ENCODE measurements at places on chromosomes 12 and 14. TPM values are rescaled to one million over a fixed set of nuclear protein-coding genes. Genes with fewer than 3 reads are reported as not detected.
A peak's percentile ranks its signal among the peaks of the same experiment; 100 is the strongest.

Gene ITGB7
- 2.4 TPM for total RNA-seq

- peak overlapping the region; percentile 86 for H3K27ac ChIP-seq
- peaks cover 47% of the 10 kb centered on the region for H3K4me1 ChIP-seq
- H3K4me3 ChIP-seq, result no peak overlapping the region
- no peaks in the 10 kb centered on the region for H3K27me3 ChIP-seq
- DNase-seq, result peak; percentile 86
Observed at GRCh38 chr12:57148469-57149244, 1.2 kb upstream of the LRP1-AS start.

Gene EAPP
- 68.8 TPM for total RNA-seq

DNA sequence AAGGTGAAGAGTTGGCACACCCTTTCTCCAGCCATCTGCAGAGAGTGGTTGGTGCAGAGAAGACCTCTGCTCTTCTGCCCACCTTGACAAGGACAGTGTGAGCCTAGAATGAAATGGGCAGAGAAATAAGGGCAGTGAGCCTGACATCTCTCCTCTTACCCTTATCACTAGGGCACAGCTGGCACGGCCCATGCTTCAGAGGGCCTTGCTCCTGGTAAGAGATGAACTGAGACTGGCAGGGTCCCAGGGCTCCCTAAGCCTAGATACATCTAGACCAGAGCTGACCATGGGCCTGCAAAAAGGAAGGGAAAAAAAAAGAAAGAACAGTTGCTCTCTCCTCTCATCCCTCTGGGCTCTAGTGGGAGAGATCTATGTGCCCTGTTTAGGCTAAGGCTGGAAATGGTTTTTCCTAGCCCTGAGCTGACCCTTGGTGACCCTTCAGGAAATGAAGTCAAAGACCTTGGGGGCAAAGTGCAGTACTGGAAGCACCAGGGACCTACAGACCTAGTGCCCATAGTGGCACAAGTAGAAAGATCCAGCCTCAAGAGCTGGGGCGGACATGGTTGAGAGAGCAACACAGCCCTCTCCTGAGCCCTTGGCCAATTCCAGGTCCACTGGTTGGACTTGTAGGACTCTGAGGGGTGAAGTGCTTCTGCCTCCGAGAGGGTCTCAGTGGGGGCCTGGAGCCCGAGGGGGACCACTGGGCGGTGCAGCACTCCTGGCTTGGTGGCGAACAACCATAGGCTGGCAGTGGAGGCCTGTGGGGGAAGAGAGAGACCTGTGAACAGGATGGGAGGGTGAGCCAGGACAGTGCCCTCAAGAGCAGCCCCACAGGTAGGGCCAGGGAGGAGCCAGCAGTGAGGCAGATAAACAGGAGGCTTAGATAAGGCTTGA, 22.0 kb downstream of the PRPF40B start:
- H3K4me1 ChIP-seq, result no peaks in the 10 kb centered on the region
- H3K27me3 ChIP-seq, result no peaks in the 10 kb centered on the region
- H3K36me3 ChIP-seq, result no peaks in the 10 kb centered on the region
- no peak overlapping the region for H3K4me3 ChIP-seq
- no peak overlapping the region for H3K27ac ChIP-seq

GRCh38 chr14:96030108-96030760, 8.9 kb upstream of the C14orf132 start:
- H3K27me3 ChIP-seq, result no peaks in the 10 kb centered on the region
- H3K27ac ChIP-seq, result no peak overlapping the region
- DNase-seq, result no peak

- no peaks in the 10 kb centered on the region for H3K4me1 ChIP-seq
- no peak overlapping the region for H3K4me3 ChIP-seq
- no peaks in the 10 kb centered on the region for H3K27me3 ChIP-seq
- no peaks in the 10 kb centered on the region for H3K36me3 ChIP-seq
Observed at GRCh38 chr14:61374284-61374683, 52.9 kb downstream of the PRKCH start.

Gene SYT10
- 2.1 TPM for total RNA-seq

Gene GALNT16
- 35.9 TPM for total RNA-seq

DNA sequence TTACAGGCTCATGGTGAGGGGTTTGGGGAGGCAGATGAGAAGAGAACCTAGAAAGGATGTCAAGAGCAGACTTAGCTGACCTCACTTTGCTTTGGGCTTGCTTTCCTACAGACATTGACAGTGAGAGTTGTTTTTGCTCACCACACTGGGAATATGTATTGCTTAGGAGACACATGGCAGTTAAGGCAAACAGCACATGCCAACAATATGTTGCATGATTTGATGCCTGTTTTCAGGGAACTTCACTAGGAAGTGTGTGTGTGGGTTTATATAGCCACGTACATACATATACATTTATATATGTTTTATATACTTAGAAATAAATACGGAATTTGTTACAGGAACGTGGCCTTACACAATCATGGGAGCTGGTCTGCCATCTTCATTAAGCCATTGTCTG, 346.1 kb downstream of the RGS6 start:
- no peak for DNase-seq
- no peak overlapping the region for H3K27ac ChIP-seq
- H3K27me3 ChIP-seq, result no peaks in the 10 kb centered on the region
- H3K4me3 ChIP-seq, result no peak overlapping the region

Gene PLCZ1
- not detected for total RNA-seq

GRCh38 chr14:81991998-81992397, 458.3 kb upstream of the SEL1L start:
- no peaks in the 10 kb centered on the region for H3K4me1 ChIP-seq
- H3K36me3 ChIP-seq, result no peaks in the 10 kb centered on the region
- no peak overlapping the region for H3K4me3 ChIP-seq

GRCh38 chr14:76612654-76613053, 148.6 kb upstream of the VASH1 start:
- no peak for DNase-seq
- H3K4me1 ChIP-seq, result no peaks in the 10 kb centered on the region
- H3K36me3 ChIP-seq, result no peaks in the 10 kb centered on the region
- H3K27ac ChIP-seq, result no peak overlapping the region
- no peak overlapping the region for H3K4me3 ChIP-seq

GRCh38 chr12:77308056-77308455, 242.7 kb upstream of the E2F7 start:
- no peaks in the 10 kb centered on the region for H3K36me3 ChIP-seq
- H3K4me1 ChIP-seq, result no peaks in the 10 kb centered on the region

DNA sequence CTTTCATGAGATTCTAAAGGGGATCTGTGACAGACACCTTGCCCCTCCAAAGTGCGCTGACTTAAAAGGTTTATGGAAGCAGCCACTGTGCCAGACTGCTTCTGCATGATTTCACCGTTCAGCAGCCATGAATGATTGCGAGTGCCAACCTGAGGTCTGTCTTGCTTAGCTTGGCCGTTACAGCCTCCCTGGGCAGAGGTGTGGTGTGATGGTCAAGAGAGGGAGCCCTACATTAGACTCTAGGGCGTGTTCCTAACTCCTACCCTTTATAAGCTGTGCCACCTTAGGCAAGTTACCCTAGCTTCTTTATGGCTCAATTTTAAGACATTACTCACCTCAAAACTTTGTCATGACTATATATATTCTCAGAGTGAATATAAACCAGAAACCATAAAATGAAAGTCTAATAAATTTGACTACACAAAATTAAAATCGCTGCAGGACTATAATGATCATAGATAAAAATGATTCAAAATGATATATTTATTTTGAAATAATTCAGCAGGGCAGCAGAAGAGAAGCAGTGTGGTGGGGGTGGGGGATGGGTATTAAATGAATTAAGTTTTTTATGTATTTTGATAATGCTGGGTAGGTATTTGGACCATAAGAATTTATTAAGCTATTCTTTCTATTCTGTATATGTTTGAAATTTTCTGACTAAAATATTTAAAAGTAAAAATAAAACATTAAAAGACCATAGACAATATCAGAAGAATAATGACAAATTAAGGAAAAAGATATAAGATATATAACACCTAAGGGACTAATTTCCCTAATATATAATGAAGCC, 47.7 kb upstream of the MBIP start:
- no peaks in the 10 kb centered on the region for H3K4me1 ChIP-seq
- no peaks in the 10 kb centered on the region for H3K36me3 ChIP-seq
- DNase-seq, result no peak

GRCh38 chr12:108468196-108468968, 46.7 kb upstream of the FICD start:
- no peak overlapping the region for H3K27ac ChIP-seq
- no peaks in the 10 kb centered on the region for H3K27me3 ChIP-seq
- DNase-seq, result no peak
- no peak overlapping the region for H3K4me3 ChIP-seq
- H3K36me3 ChIP-seq, result no peaks in the 10 kb centered on the region
- no peaks in the 10 kb centered on the region for H3K4me1 ChIP-seq

GRCh38 chr12:29163146-29163545, 14.1 kb downstream of the FAR2 start:
- no peaks in the 10 kb centered on the region for H3K36me3 ChIP-seq
- no peak for DNase-seq
- no peaks in the 10 kb centered on the region for H3K4me1 ChIP-seq
- no peaks in the 10 kb centered on the region for H3K27me3 ChIP-seq

Gene FZD10
- total RNA-seq, result 1.4 TPM

- no peaks in the 10 kb centered on the region for H3K4me1 ChIP-seq
- no peak overlapping the region for H3K4me3 ChIP-seq
- H3K27ac ChIP-seq, result no peak overlapping the region
Observed at GRCh38 chr14:84028080-84028604, 1501.8 kb upstream of the FLRT2 start.

- no peak overlapping the region for H3K27ac ChIP-seq
- DNase-seq, result no peak
- no peak overlapping the region for H3K4me3 ChIP-seq
- no peaks in the 10 kb centered on the region for H3K4me1 ChIP-seq
Observed at GRCh38 chr12:130214686-130215395, 52.6 kb downstream of the FZD10 start.

Gene HOTAIR
- 2.1 TPM for total RNA-seq

Gene KRT82
- not detected for total RNA-seq

DNA sequence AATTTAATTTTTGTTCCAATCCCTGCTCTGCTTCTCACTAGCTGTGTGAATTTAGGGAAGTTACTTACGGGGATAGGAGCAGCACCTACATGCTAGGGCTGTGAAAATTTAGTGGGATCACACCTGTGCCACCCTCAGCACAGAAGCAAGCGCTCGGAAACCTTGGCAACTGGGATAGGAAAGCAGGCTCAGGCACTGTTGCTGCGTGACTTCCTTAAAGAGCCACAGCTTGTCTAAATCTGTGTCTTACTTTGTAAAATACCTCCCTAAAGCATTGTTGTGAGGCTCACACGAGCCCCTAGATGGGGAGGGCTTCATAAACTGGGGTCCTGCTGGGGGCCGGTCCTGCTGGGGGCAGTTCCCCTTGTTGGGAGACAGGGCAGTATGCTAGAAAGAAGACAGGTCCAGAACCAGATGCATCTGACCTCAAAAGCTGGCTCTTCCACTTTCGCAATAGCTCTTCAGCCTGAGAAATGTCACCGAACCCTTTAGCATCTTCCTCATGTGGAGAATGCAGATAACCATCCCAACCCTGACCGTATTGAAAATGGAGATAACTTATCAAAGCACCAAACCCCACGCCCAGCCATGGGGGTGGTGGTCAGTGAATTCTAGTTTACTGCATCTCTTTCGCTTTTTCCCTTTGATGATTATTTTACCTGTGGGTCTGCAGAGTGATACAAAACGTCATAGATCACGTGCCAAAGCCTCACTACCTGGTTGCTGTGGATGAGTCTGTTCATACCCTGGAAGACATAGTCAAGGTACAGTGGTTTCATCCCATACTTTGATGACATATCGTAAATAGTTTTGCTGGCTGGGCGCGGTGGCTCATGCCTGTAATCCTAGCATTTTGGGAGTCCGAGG, 54.1 kb downstream of the AK7 start:
- DNase-seq, result no peak
- no peak overlapping the region for H3K4me3 ChIP-seq
- no peaks in the 10 kb centered on the region for H3K27me3 ChIP-seq
- H3K36me3 ChIP-seq, result no peaks in the 10 kb centered on the region
- H3K4me1 ChIP-seq, result no peaks in the 10 kb centered on the region

GRCh38 chr14:74290415-74290814, 12.3 kb downstream of the ABCD4 start:
- H3K27me3 ChIP-seq, result no peaks in the 10 kb centered on the region
- H3K36me3 ChIP-seq, result no peaks in the 10 kb centered on the region
- no peak overlapping the region for H3K4me3 ChIP-seq
- H3K27ac ChIP-seq, result no peak overlapping the region
- DNase-seq, result no peak

DNA sequence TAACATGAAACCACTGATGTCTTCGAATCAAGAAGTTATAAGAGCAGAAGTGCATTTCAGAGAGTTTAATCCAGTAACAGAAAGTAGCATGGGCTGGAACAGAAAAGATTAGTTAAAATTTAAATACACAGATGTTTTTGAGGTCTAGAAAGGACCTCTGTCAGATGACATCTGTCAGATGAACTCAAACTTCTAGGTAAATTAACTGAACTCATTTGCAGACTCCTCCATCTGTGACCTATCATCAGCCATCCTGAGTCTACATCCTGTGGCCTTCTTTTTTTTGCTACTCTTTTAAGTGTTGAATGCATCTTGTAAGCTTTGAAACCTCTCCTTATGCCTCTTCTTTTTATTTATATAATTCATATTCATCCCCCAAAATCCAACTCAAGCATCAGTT, 53.3 kb downstream of the C2CD5 start:
- no peaks in the 10 kb centered on the region for H3K4me1 ChIP-seq
- no peak overlapping the region for H3K4me3 ChIP-seq
- H3K27ac ChIP-seq, result no peak overlapping the region

Gene RERG
- total RNA-seq, result 236 TPM

Gene BDKRB1
- not detected for total RNA-seq

- no peaks in the 10 kb centered on the region for H3K27me3 ChIP-seq
- no peaks in the 10 kb centered on the region for H3K4me1 ChIP-seq
- no peaks in the 10 kb centered on the region for H3K36me3 ChIP-seq
- no peak overlapping the region for H3K4me3 ChIP-seq
- no peak overlapping the region for H3K27ac ChIP-seq
Observed at GRCh38 chr12:76008428-76008827, 23.1 kb downstream of the PHLDA1 start.

- H3K27me3 ChIP-seq, result no peaks in the 10 kb centered on the region
- H3K27ac ChIP-seq, result no peak overlapping the region
- no peaks in the 10 kb centered on the region for H3K36me3 ChIP-seq
Observed at GRCh38 chr14:98393527-98393926, 878.5 kb downstream of the BCL11B start.

Gene EFS
- total RNA-seq, result 30.1 TPM

GRCh38 chr12:13489246-13489645, 292.7 kb downstream of the EMP1 start:
- H3K27me3 ChIP-seq, result no peaks in the 10 kb centered on the region
- no peaks in the 10 kb centered on the region for H3K4me1 ChIP-seq
- DNase-seq, result no peak
- no peak overlapping the region for H3K27ac ChIP-seq
- no peak overlapping the region for H3K4me3 ChIP-seq

Gene CCDC196
- not detected for total RNA-seq

Gene RPL10L
- total RNA-seq, result not detected

- no peaks in the 10 kb centered on the region for H3K36me3 ChIP-seq
- no peaks in the 10 kb centered on the region for H3K4me1 ChIP-seq
- DNase-seq, result no peak
- no peak overlapping the region for H3K27ac ChIP-seq
Observed at GRCh38 chr12:109255377-109255776, 53.7 kb downstream of the FOXN4 start.

- H3K27ac ChIP-seq, result no peak overlapping the region
- no peaks in the 10 kb centered on the region for H3K36me3 ChIP-seq
- H3K27me3 ChIP-seq, result no peaks in the 10 kb centered on the region
- DNase-seq, result no peak
Observed at GRCh38 chr12:91601054-91601453, 418.4 kb upstream of the DCN start.
